Skin of body (tissue), 3 donors: ENCODE measurements at places on chromosomes 5 and 9.

GRCh38 chr9:136289651-136290507 lies 14.0 kb downstream of the CCDC187 start:
- DNase-seq: no peak

DNA sequence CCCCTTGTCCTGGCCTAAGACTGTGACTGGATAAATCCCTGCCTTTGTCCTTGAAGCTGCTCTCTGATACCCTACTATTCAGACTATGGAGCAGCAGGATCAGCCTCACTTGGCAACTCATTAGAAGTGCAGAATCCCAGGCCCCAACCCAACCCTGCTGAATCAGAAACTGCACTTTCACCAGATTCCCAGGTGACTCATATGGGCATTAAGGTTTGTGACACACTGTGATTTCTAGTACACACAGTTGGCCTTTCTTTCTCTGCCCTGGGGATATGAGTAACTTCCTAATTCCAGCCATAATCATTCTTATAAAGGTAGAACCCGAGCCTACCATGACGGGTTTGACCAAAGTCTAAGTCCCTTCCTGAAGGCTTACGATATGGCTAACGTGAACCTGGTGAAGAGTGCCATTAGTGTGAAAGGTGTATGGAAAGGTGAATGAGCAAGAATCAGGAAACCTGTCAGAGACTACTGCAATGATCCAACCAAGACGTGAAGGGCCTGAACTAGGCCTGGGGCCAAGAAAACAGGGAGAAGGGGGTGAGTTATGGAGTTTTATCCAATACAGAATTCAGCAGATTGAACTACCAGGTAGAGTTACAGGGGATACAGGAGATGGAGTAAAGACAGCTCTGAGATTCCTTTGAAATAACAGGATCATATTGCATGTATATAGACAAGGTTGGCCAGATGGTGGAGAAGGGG lies 533.0 kb downstream of the BNC2 start:
- no peak for DNase-seq

GRCh38 chr5:41891066-41891707 lies 13.0 kb upstream of the RIMOC1 start:
- no peak for DNase-seq

DNA sequence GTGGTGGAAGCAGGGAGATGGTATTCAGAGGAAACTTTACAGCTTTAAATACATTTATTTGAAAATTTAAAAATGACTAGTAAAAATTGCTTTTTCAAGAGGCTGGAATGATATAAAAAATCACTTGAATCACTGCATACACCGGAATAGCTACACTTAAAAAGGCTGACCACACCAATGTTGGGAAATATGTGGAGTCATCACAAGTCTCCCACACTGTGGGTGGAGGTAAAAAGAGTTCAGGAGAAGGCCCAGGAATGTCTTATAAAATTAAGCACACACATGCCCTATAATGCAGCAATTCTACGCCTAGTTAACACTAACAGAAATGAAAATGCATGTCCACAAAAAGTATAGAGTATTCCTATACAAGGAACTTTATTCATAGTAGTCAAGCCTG lies 198.1 kb downstream of the ROR2 start:
- DNase-seq: no peak

GRCh38 chr5:590346-590745 lies 21.8 kb upstream of the CEP72 start:
- DNase-seq: no peak

DNA sequence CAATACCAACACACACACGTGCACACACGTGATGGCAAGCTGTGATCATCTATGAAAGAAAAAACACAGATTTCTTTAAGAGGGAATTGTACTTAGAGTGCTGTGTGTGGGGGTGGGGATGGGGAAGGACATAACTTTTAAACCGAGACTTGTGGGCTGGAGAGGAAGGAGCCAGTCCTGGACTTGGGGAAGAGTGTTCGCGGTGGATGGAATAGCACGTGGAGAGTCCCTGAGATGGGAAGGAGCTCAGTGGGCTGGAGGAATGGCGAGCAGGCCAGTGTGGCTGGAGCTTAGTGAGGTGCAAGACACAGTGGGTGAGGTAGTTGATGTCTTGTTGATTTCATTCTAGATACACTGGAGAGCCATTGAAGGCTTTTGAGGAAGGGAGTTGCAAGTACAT lies 78.5 kb downstream of the RGS3 start:
- DNase-seq: no peak

DNA sequence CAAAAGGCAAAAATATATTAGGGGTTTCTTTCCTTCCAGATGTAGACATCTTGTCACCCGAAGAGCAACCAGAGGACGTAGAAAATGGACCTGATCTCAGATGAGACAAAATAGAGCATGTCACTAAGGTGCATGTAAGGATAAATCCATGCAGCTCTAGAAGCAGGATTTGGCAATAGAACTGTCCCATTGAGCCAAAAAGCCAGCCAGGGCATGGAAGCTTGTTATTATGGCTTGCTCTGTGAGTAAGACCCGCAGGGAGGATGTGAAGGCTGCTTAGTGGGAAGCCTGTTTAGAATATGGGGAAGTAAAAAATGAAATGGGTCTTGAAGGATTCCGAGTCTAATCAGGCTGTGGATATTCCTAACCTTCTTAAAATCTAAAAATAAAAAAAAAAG lies 165.6 kb upstream of the MPDZ start:
- no peak for DNase-seq

- DNase-seq: no peak
These were observed 258.3 kb upstream of the NR4A3 start for GRCh38 chr9:99563364-99563763.

- DNase-seq: no peak
These were observed 9.9 kb downstream of the TXNDC8 start for GRCh38 chr9:110327716-110328115.

GRCh38 chr5:31607546-31607945 lies 31.4 kb upstream of the PDZD2 start:
- DNase-seq: no peak

- DNase-seq: no peak
These were observed 778.1 kb downstream of the SEMA5A start for GRCh38 chr5:8767746-8768145.
